ENCODE measurements at places on chromosomes 12 and 14.

- DNase-seq: no peak
Measured at GRCh38 chr14:52995998-52996397, 45.1 kb upstream of the FERMT2 start.

DNA sequence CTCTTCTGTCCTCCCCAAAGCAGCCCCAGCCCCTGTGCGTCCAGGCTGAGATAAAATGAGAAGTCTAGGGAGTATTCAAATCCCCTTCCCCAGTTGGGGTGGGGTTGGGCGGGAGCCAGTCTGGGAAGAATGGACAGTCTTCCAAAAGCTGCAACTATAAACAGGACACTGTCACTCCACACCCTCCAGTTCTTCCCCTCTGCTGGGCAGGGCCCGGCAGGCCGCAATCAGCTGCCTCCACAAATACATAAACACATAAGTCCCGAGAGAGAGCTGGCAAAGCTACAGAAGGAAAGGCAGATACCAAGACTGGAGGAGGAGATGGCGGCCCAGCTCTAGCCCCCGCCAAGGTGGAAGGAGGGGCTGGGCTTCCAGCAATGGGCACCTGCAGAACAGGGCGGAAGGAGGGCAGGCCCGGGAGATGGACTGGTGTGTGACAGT, 12.7 kb downstream of the LTBP2 start:
- DNase-seq: no peak

DNA sequence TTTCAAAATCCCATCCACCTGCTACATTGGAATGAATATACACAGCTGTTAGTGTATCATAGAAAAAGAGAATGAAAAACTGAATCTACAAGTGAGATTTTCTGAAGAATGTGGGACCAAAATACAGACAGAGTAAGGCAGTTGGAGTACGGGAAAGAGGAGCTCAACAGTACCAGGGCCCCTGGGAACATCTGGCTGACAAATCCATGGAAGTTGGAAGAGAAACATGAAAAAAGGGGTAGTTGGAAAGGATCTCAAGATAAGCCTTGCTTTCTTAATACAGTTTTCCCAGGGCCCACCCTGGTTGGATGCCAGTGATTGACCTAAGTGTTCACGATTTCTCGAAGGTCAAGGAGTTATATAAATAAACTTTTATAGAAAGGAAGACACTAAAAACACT, 54.0 kb upstream of the SLCO1C1 start:
- no peak for DNase-seq

DNA sequence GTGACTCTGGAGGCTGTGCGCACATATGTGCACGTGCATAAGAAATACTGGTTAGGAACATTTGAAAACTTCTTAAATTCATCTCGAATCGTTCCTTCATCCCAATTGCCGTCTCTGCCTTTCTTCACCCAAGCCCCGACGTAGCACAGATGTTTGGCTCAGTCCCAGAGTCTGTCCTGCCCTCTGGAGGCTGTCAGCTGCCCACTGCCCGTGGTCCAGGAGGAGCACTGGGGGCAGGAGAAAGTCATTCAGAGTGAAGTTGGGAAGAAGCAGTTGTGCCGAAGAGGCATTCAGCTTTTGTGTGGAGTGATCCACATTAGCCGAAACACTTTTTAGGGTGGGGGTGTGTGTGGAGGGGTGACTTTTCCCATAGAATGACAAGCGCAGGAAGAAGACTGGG, 124.9 kb downstream of the TSPAN9 start:
- DNase-seq: no peak

DNA sequence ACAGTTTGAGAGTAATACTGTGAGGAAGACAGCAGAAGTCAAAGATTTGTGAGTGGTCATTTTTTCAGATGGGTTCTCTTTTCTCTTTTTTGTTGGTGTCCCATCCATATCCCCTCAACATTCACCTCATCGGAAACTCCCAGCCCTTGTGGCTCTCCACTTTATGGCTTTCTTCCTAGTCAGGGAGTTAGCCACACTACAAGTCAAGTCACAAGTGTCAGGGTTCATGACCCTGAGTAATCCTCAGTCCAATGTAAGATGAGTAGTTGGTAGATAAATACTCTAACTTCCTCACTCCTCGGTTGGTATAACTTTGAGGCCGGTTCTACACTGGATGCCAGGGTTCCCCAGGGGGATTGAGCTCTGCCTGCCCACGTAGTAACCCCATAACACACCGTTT, 41.4 kb downstream of the PTGER2 start:
- no peak for DNase-seq

GRCh38 chr14:98501335-98501734, 770.7 kb downstream of the BCL11B start:
- no peak for DNase-seq

DNA sequence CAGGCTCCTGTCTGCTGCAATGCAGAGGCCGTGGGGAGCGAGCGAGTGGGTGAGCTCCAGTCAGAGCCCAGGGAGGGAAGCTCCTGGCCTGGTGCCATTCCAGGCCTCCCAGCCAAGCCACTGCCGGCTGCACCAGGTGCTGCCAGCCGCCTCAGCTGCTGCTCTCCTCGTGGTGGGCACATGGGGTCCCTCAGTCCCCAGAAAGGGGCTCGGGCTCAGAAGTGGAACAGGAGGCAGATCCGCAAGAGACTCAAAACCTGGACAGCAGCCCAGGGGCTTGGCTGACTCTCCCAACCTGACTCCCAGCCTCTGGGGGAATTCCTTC, 2.4 kb downstream of the ABCB9 start:
- no peak for DNase-seq

DNA sequence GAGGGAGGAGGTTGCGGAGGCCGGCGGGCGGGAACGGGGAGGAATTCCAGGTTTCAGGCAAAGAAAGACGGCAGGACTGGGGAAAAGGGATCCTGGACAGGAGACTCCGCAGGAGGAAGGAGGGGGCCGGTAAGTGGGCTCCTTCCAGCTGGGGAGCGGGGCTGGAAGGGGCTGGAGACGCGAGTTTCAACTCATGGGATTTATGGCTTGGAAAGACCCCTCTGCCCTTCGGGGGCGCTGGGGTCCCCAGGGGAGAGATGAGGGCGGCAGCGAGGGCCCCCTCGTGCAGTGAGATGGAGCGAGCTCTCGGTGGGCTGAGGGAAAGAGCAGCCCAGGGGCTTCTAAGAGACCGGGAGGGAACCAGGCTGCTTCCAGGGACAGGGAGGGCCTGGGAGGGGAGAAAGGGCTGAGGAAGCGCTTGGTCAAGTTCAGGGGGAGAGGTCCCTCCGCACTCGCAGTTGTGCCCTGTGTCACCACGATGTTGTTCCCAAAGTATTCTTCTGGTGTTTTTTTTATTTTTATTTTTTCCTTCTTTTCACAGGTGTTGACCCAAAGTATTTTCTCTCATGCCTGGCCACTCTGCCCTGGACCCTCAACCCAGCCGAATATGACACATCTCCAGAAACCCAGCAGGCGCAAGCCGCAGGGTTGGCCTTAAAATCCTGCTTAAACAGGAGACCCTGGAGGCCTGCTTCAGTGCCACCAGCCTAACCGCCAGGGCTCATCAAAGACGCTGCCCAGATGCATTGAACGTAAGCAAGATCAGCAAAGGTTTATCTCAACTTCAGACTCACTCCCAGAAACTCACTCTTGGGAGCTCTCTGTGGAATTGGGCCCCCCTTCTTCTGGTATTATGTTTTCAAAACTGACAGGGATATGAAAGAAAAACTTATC, 16.1 kb downstream of the TNFAIP2 start:
- no peak for DNase-seq

- no peak for DNase-seq
Measured at GRCh38 chr12:115791331-115791730, 486.2 kb downstream of the MED13L start.

GRCh38 chr14:61041704-61042103, 60.7 kb downstream of the SLC38A6 start:
- no peak for DNase-seq

GRCh38 chr14:59739794-59740193, 130.8 kb downstream of the RTN1 start:
- no peak for DNase-seq

- no peak for DNase-seq
Measured at GRCh38 chr14:74856366-74856765, 19.6 kb downstream of the PROX2 start.

DNA sequence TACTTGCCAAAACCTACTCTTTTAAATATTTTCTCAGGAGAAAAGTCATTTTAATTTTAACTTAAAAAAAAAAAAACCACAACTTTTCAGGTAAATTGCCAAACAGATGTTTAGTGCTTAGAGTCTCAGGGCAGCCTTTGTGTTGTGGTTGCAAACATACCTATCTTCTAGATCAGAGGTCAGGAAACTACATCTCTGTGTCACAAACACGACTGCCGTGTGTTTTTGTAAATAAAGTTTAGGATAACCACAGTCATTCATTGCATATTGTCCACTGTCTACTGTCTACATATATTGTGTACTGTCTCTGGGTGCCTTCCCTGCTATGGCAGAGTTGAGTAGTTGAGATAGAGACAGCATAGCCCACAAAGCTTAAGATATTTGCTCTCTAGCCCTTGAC, 48.9 kb downstream of the DYRK2 start:
- no peak for DNase-seq

- DNase-seq: no peak
Measured at GRCh38 chr12:118999107-118999506, 17.8 kb downstream of the SRRM4 start.

- peak; percentile 38 for DNase-seq
Measured at GRCh38 chr12:3376779-3377455, 114.1 kb upstream of the PRMT8 start.

DNA sequence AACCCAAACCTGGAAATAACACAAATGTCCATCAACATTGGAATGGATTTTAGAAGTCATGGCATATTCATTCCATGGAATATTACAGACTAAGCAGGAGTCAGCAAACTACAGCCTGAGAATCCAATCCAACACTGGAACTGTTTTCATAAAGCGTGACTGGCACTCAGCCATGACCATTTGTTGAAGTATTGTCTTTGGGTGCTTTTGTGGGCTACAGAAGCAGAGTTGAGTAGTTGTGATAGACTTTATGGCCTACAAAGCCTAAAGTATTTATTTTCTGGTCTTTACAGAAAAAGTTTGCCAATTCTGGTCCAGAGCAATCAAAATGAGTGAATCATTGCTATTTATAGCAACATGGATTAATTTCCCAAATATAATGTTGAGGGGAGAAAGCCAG, 34.5 kb upstream of the FRS2 start:
- no peak for DNase-seq

DNA sequence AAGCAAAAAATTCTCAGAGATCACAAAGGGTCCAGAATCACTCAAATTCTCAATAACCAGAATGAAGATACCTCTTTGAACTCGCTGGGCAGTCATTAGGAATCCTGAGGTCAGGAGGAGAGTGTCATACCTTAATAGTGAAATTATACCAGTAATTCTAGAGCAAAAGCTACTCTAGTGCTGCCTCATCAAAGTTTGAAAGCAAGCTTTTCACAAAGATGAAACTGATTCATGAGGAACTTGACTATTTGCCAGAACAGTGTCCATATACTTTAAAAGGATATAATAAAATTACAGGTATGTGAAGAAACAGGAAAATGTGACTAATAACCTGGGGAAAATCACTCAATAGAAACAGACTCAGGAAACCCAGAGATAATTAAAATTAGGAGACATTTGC, 44.5 kb downstream of the EML5 start:
- DNase-seq: no peak

- DNase-seq: no peak
Measured at GRCh38 chr14:36450550-36450949, 69.5 kb downstream of the NKX2-1 start.

DNA sequence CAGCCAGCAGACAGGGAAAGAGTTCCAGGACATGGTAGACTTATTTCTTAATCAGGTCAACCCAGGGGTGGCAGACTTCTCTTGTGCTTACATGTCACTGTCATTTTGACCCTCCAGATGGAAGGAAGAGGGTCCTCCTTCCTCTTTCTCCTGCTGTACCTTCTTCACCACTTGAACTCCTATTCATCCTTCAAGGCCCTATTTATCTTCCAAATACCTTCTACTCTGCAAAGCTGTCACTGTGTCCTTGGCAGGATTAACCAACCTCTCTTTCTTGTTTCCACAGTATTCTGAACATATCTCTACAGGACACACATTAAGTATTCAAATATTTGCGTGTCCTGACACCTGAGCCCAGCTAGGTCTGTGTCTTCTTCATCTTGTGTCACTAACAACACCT, 163.1 kb downstream of the DICER1 start:
- DNase-seq: no peak

DNA sequence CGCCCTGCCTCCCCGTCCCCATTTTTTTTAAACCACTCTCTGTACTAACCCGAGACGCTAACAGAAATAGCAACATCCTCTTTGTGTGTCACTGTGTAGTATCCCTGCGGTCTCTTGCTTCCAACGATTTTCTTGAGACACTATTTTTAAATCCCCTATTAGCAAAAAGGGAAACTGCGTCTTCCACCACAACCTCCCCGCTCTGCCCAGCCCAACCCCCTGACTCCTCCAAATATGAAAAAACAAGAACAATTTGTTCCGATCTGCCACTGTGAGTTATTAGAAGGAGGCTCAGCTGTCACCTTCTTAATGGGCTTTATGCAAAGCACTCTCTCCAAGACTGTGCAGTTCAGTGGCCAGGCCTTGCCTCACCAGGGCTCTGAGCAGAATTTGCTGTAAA, 76.3 kb downstream of the MAP1LC3B2 start:
- DNase-seq: no peak

DNA sequence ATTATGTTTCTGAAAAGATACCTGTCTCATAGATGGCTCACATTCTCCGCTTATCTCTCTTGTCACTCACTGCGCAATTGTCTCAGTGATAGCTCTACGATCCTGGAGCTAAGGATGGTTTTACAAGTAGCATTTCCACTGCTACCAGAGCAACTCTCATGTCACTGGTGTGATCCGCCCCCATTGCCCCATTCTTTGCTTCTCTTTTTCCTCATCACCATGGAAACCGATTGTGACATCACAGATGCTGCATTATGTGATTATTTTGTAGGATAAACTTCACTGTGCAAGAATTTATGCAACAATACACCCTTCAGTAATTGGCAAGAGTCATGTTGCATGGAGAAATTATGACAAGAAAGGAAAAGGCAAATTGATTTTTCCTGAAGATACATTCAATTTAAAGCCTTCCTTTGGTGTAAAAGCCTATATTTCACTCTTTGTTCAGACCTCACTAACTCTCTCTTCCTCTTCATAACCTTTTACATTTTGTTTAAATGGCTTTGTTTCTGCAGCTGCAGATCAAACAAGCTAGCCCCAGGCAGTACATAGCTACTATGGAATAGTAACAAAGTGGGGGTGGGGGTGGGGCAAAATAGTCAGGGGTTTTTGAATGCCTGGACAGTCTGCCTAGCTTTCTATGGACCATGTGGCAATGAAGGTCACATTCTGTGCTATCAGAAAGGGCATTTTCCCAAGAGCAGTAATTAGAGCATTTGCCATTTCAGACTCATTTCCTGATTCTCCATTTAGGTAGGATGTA, 539.8 kb downstream of the NRXN3 start:
- DNase-seq: no peak

DNA sequence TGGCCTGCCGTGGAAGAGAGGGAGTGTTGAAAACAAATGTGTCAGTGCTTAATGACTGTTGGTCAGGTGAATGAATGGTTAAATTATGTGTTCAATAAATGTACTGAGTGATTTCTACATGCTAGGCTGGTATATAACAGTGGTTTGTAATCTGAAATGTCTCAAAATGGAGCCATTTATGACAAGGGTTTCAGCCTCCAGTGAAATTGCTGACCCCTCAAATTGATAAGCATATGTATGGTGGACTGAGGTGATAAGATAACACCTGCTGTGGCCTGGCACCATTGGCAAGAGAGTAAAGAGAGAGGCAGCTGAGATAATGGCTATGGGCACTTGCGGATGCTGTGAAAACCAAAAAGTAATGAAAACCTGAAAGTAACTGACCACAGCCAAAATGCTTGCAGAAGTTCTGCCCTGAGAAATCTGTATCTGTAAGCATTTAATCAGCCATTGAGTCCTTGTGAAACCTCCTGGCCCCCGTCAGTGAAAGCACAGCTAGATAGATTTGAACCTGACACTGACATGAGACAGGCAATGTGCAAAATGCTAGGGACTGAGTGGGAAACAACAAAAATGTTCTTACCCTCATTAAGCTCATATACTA, 1.4 kb upstream of the BCAT1 start:
- no peak for DNase-seq

All from ecto neural progenitor cell (in vitro differentiated cells).